ENCODE measurements at places on chromosomes 16 and 17.

- peak; percentile 67 for DNase-seq
Measured at GRCh38 chr17:50630524-50631194, 4.0 kb upstream of the ABCC3 start.

- DNase-seq = no peak
Measured at GRCh38 chr17:2033153-2033552, 3.2 kb downstream of the DPH1 start.

DNA sequence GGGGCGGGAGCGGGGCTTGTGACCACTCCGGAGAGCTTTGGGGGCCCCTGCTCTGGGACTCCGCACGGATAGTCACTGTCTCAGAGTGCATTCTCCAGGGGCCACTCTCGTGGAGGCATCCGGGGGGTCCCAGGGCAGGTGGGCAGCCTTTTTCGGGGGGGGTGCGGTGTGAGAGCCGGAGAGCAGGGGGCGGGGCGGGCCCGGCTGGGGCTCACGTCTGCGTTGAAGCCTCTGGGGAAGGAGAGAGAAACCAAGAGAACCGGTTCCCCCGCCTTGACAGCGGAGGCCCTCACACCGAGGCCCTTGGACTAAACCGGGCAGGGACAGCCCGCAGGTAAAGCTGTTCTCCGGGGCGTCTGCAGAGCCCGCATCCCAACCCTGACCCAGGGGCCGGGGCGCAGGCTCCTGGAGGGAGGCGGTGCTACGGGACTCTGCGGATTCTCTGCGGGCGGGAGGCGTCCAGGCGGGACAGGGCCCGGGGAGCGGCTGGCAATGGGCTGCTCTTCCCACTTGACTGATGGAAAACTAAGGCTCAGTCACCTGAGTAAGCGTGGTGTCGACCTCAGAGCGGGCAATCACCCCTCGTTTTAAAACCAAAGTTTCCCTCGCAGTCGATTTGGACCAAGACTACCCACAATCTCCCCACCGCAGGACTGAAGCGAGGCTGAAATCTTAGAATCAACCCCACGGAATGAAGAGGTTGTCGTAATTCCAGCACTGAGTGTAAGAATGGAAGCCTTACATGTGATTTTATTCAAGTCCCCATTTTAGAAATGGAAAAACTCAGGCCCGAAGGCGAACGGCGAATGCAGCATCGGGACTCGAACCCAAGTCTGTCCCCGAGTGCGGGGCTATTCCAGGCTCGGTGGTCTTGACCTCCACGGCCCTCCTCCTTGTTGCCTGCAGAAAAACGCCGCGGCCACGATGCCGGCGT is 49.6 kb upstream of the AMZ2 start:
- peak; percentile 23 for DNase-seq

- DNase-seq = no peak
Measured at GRCh38 chr17:36949461-36949927, 740 bp downstream of the AATF start.

Data from activated CD4-positive, alpha-beta T cell treated with anti-CD3 and anti-CD28 coated beads, Interleukin-2, amount 50 U/mL, for 48 hours (primary cell).